CD4-positive, alpha-beta T cell treated with Interleukin-15 for 1 hour (primary cell): ENCODE measurements at places on chromosomes 6 and 20.

GRCh38 chr6:135087403-135087802 lies 32.8 kb upstream of the HBS1L start:
- peak; percentile 17 for DNase-seq

DNA sequence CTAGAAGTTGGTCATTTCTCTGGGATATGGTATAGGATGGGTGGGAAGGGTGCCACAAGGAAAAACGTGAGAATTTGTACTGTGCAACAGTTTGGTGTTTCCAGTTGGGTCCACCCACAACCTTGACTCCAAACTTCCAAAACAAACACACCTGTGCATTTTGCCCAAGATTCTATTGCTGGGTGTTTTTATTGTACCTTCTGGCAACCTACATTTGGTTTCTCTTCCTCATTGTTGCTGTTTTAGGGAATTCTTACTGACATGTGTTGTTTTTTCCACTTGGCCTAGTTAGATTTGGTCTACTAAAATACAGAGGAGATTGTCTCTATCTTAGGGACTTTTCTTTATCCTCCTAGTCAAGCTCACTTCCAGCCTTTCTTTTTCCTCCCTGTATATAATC lies 16.7 kb downstream of the TULP4 start:
- DNase-seq: no peak

DNA sequence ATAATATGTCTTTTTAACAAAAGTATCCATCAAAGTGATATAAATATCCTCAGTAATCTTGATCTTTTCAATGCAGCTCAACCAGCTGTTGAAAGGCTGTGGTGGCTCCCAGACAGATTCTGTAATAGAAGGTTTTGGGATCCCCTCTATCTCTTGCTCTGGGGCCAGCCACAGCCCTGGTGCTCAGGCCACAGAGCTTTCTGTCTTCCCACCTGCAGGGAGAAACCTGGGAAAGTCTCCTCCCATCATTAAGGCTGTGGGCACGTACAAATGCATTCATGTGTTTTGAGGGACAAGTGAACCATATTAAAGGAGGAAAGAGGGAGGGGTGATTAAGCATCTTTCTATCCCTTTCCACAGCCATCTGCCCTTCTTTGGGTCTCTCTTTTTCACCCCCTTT lies 183.1 kb downstream of the PRDM13 start:
- no peak for DNase-seq

DNA sequence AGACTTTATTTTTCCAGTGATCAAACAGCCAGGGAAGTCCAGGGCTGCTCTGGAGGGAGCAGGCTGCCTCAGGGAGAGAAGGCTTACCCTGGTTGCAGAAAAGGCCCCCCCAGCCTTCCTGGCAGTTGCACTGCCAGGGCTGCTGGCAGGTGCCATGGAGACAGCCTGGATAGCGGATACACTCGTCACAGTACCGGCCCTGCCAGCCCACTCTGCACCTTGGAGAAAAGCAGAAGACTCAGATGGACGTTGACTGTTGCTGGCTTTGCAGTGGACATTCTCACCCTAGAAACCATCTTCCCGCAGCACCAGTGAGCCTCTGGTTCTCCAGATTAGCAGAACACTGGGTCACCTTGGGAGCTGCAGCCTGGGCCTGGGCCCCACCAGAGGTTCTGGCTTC lies 5.4 kb downstream of the DLL1 start:
- no peak for DNase-seq

GRCh38 chr6:9576521-9576920 lies 838.4 kb downstream of the TFAP2A start:
- no peak for DNase-seq

DNA sequence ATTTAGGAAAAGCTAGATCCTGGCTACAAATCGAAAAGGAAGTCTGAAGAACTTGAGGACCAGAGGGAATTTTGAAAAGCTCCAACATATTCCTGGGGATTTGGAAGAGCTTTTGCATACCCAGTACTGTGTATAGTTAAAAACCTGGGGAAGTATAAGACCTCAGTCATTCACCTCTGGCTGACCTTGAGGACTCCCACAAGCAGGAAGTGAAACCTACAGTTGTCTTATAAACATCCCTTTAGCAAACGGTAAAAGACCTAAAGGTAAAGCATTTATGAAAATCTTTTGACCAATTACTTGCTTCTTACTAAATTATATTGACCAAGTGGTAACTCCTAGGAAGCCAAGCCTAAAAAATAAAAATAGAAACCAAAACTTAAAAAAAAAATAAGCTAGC lies 175.0 kb downstream of the HAO1 start:
- no peak for DNase-seq

GRCh38 chr6:79750806-79751205 lies 119.7 kb downstream of the SH3BGRL2 start:
- DNase-seq: no peak

GRCh38 chr6:103723438-103724322 lies 1136.0 kb downstream of the HACE1 start:
- no peak for DNase-seq

GRCh38 chr6:166057431-166057830 lies 110.2 kb downstream of the TBXT start:
- DNase-seq: no peak

DNA sequence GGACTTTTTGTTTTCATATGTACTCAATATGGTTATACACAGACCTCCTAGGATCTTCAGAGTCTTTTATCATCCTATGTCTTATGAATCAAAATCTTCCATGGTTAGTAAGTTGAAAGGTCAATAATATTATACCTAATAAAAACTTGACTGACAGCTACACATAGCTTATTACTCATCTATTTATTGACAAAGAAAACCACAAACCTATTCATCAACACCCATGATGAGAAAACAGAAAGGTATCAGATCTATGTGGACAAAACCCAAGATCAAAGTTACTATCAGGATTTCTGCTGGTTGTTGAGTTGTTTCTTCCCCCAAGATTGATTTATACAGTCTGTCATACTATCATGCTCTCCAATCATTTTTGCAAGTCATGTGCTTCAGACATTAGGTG lies 460.1 kb upstream of the MANEA start:
- DNase-seq: no peak

- no peak for DNase-seq
Observed at GRCh38 chr6:37243131-37243815, 14.3 kb upstream of the TBC1D22B start.

DNA sequence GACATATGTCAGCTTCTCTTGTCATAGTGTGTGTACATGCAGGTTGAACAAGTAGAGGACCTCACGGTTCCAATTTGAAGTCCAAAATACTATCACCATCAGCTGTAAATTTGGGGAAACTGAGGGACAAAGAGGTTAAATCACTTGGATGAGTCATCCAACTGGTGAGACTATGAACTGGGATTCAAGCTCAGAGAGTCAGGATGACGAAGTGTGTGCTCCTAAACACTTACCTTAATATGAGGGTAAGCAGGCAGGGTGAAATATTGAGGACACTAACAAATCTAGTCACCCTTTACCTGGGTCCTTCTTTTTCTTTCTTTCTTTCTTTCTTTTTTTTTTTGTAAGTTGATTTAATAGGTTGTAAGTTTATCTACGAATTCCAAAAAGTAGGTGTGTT lies 198.3 kb downstream of the KCNQ5 start:
- no peak for DNase-seq

GRCh38 chr20:36628076-36628475 lies 17.9 kb downstream of the SLA2 start:
- peak; percentile 58 for DNase-seq

DNA sequence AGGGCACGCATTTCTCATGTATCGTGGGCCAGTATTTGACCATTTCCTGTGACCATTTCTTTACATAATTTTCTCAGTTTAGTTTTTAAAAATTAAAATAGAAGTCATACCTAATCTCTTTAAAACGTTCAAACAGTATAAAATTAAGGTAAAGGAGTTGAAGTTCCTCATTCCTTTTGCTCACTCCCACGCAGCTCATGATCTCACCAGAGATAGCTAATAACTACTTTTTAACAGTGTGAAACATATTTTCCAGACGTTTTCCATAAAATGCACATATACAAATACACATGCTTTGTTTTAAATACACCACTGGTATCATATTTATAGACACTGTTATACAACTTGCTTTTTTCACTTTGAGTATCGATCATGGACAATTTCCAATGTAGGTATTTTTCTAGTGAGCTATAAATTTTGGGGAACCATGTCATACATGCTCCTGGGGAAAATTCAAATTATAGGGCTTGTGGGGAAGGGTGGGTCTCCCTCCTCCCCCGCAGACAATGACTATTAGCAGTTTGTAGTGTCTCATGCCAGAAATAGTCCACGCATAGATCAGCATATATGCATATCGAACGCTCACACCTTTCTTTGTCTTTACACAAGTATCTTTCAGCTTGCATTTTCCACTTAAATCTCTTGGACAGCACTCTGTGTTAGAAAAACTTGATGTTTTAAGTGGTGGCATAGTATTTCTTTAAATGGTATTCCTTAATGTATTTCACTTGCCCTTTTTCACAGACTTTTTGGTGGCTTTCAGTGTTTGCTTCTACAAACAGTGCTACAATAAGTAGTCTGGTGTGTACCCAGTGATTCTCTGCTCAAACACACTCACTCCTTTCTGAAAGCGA lies 145.5 kb upstream of the ZNF217 start:
- DNase-seq: no peak

- no peak for DNase-seq
Observed at GRCh38 chr6:68697394-68697793, 62.3 kb downstream of the ADGRB3 start.

DNA sequence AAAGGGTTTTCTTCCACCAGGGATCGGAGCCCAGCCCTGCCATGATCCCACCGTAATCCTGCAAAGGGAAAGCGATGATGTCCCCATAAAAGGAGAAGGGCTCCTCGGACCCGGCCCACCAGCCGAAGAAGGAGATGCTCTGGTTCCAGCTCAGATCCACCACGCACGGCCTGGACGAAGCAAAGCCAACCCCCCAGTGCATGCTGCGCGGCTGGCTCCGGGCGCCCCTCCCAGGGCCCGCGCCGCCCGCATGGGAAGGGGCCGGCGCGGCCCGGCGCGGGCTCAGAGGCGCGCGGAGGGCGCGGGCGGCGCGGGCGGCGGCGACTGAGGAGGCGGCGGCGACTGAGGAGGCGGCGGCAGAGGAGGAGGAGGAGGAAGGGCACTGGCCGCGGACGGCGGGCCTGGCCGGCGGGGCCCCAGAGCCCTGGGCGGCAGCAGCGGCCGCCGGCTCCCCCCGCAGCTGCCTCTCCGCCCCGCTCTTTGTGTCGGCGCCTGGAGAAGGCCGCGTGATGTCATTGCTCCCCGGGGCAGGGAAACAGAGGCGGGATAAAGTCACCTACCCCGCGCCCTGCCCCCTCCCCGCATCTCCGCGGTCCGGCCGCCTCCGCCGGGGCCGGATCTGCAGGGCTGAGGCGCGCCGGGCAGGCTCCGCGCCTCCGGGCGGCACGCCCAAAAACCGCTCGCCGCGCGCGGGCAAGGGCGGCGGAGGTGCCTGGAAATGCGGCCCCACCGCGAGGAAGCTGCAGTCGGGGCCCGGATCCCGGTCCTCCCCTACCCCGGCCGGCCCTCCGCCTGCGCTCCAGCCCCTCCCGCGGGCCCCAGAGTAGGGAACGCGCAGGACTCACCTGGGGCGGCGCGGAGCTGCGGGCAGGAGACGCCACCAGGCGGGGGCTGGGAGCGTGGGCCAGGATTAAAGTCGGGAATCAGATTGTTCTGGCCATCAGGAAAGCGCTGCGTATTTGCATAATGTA lies at the start of gene FAXC:
TSS of gene FAXC (minus strand) at position 504 of the 971 bp plus-strand sequence. CDS start at position 202, 302 bp downstream.
- DNase-seq: no peak

DNA sequence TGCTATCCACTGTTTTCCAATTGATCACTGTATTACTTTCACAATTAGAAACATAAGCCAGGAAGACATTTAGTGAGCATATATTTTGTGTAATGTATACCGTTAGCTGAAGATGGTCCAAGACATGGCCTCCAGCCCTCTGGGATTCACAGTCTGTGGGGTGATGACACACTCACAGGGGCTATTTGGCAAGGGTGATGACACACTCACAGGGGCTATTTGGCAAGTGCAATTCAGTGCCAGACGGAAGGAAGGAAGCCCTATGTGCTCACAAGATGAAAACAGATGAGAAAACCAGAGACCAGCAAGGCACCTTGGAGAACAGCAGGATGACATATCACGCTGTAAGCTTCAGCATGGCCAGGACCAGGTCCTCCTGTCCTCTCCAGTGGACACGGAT lies 183.7 kb downstream of the MBOAT1 start:
- no peak for DNase-seq

DNA sequence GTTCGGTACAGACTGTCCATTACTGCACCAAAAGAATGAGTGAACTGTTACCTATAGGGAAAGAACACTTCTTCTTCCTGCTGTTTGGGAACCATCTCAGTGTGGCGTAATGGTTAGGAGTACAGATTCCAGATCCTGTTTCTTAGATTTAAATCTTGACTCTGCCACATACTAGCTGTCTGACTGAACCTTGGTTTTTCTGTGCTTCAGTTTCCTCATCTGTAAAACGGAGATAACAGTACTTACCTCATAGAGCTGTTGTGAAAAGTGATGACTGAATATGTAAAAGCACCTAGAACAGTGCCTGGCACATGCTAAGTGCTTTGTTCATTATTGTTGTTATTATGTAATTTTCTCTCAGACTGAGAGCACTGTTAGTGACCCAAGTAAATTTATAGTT lies 39.8 kb downstream of the STX11 start:
- DNase-seq: no peak

DNA sequence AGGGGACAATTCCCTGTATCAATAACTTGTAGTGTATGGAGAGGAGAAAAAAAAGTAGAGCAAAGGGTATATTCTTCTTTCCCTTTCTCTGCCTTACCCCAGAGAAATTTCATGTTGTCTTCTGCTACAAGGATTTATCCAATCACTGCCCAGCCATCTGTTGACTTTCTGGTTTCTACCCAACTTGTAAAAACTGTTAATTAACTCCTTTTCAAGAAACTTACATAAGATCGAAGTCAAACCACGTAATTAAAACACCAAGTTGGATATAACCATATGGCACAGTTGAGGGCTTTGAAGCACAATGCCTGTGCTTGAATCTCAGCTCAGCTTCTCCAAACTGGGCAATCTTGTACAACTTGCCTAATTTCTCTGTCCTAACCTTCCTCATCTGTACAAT lies 99.5 kb downstream of the MAN1A1 start:
- no peak for DNase-seq

GRCh38 chr20:44215125-44215524 lies 4.6 kb upstream of the OSER1 start:
- DNase-seq: peak; percentile 75

DNA sequence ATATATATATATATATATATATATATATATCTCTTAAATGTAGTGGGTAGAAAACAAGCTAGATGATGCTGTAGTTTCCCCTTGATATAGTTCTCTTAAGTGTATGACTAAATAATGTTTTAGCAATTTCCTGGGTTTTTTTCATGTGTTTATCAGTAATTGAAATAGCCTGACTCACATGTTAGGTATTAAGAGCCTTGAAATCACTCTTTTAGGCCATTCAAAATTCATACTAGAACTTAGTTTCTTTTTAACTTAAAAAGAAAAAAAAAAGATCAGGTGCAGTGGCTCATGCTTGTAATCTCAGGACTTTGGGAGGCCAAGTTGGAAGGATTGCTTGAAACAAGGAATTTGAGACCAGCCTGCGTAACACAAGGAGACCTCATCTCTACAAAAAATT lies 44.1 kb downstream of the NKX2-4 start:
- DNase-seq: no peak
